ENCODE measurements at places on chromosomes 13 and 19.

GRCh38 chr13:35213911-35214310, 262.6 kb downstream of the MAB21L1 start:
- no peak for DNase-seq

GRCh38 chr19:41792513-41793413, 3.6 kb upstream of the CEACAM3 start:
- peak; percentile 26 for DNase-seq

DNA sequence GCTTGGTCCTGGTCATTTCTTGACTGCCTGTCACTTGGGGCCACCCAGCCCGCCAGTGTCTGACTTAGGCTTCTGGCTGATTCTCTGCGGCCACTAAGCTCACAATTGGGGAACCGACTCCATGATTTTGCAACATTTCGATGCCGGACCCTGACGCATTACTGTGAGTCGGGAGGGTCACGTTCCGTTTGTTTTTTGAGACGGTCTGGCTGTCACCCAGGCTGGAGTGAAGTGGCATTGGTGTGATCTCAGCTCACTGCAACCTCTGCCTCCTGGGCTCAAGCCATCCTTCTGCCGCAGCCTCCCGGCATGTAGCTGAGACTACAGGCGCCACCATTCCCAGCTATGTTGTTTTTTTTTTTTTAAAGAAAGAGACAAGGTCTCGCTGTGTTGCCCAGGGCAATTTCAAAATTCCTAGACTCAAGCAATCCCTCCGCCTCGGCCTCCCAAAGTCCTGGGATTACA, 3.2 kb upstream of the ADAT3 start:
- no peak for DNase-seq

- DNase-seq: no peak
Measured at GRCh38 chr19:1263188-1263587, 5.9 kb upstream of the CIRBP start.

Measured in kidney capillary endothelial cell (primary cell).